A549 treated with RU486 at 1 μM for 4 hours (cell line): ENCODE measurements at places on chromosomes 7 and 10. TPM values are rescaled to one million over a fixed set of nuclear protein-coding genes. Genes with fewer than 3 reads are reported as not detected.

The CPED1 gene
- total RNA-seq: 0.08 TPM in 1 of 5 replicates, not detected in the others

The PTPN20 gene
- total RNA-seq: 3.1 to 4.3 TPM (median 3.6 TPM) in 5 replicates

The CHST15 gene
- total RNA-seq: 7.1 to 8.3 TPM (median 7.7 TPM) in 5 replicates

The GFRA1 gene
- total RNA-seq: 8.6 to 11.3 TPM (median 9.3 TPM) in 5 replicates

The KCNIP2 gene
- 0.54 to 1.2 TPM (median 0.73 TPM) in 5 replicates for total RNA-seq

The ASZ1 gene
- total RNA-seq: not detected in 5 replicates

The UNC5B gene
- 0.48 to 0.83 TPM (median 0.76 TPM) in 5 replicates for total RNA-seq

The KEL gene
- not detected in 5 replicates for total RNA-seq

The SAMD9L gene
- total RNA-seq: 0.58 to 1.2 TPM (median 0.72 TPM) in 5 replicates

The LIPF gene
- total RNA-seq: not detected in 5 replicates

The NT5C2 gene
- total RNA-seq: 71.5 to 95.9 TPM (median 83.3 TPM) in 5 replicates

The GDF2 gene
- not detected in 5 replicates for total RNA-seq

The SLC18A3 gene
- total RNA-seq: not detected in 5 replicates

The ZNF117 gene
- 0.11 to 0.34 TPM (median 0.18 TPM) in 5 replicates for total RNA-seq

The DEPP1 gene
- 0.81 to 1.7 TPM (median 1.6 TPM) in 5 replicates for total RNA-seq

The OR2A7 gene
- not detected in 5 replicates for total RNA-seq

The EZH2 gene
- 20.3 to 25.2 TPM (median 23.7 TPM) in 5 replicates for total RNA-seq

The SEMA3D gene
- total RNA-seq: 0.03 to 0.09 TPM in 2 of 5 replicates, not detected in the others

The CDH23 gene
- 1.9 to 3.2 TPM (median 2.8 TPM) in 5 replicates for total RNA-seq
